AG04450 (cell line): ENCODE measurements at places on chromosomes 7 and 10.

GRCh38 chr7:27600247-27600646 is 62.4 kb downstream of the HIBADH start:
- no peak for DNase-seq

DNA sequence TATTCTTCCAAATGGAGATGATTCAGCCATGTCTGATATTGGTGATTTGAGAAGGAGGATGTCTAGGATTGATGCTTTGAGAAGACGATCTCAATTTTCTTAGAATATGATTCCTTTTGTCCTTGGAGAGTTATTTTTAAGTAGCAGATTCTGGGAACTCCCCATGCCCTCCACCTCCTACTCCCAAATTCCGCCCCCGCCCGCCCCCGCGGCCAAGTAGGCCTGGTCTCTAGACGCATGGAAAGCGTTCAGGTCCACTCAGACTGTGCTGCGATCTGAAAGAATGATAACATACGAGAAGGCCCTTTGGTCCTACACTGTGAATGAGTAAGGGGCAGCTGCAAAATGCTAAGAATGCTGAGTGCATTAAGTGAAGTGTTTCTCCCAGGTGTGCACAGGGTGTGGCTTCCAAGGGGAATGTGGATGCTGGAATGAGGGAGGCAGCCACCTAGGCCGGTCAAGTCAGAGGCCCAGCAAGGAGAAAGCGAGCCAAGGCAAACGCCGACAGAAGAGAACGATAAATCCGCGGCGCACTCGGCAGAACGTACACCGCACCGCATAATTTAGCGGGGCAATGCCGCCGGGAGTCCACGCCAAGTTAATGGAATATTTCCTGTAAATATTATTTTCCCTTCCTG is 142.3 kb downstream of the PRPF18 start:
- no peak for DNase-seq

- no peak for DNase-seq
These were observed 38.3 kb upstream of the MYL10 start for GRCh38 chr7:101667399-101667798.

GRCh38 chr7:129359638-129360037 is 74.6 kb upstream of the STRIP2 start:
- DNase-seq = no peak

DNA sequence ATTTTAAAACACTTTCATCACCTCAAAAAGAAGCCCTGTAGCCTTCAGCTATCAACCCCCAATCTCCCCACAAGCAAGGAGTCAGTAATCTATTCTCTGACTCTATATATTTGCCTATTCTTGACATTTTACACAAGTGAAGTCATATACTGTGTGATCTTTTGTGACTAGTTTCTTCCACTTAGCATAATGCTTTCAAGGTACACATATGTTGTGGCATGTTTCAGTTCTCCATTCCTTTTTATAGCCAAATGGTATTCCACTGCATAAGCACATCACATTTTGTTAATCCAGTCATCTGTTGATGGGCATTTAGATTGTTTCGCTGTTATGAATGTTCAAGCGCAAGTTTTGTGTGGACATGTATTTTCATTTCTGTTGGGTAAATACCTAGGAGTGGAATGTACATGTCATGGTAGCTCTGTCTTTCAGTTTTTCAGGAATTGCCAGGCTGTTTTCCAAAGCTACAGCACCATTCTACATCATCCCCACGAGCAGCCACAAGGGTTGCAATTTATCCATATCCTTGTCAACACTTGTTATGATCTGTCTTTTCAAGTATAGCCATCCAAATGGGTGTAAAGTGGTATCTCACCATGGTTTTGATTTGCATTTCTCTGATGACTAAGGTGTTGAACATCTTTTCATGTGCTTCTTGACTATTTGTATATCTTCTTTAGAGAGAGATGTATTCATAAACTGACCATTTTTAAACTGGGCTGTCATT is 405.6 kb downstream of the KCNMA1 start:
- DNase-seq = no peak

DNA sequence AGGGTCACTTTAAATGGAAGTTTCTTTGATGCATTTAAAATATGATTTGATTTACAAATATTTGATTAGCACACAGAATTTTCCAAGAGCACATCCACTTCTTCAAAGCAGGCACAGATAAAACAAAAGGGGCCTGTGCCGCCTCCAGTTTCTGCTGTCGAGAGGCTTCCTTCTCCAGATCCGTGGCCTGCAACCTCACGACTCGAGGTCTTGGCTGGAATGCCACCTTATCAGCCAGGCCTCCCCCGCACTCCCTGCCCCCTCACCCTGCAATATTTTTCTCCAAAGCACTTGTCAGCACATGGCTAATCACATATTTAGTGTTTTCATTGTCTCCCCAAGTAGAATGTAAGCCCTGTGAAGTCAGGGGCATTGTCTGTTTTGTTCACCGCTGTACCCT is 12.5 kb downstream of the PYROXD2 start:
- DNase-seq = no peak

DNA sequence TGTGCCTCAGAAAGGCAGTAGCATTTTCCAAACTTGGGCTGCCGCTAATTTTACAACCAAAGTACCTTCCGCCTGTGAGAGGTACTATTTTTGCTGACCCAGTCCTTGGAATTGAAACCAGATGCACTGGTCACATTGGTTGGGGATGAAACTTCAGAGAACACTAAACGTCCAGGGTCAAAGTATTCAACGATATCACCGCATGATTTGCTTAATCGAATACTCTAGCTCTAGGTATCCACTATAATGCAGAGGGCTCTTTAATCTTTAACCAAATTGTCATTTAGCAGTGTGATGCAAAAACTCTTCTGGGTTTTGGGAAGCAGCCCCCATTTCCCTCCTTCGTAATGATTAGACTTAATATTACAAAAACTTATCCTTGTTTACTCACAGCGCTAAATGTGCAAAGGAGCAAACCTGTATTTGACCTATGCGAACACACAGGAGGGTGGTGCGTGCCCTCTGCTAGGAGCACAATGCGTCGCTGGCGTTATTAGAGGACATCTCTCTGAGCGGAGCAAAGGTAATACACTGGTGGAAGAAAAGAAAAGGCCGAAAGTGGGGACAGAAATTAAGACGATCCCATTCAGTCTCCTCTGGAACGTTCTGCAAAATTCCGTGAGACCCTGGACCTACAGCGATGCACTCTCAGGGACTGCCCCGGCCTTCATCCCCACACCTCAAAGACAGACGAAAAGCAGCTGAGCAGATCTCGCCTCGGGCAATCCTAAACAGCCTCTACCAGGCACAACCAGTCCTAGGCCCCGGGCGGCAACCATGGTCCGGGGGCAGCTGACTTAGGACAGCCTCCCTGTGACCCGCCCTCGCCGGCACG is 916 bp upstream of the EEPD1 start:
- DNase-seq = no peak

DNA sequence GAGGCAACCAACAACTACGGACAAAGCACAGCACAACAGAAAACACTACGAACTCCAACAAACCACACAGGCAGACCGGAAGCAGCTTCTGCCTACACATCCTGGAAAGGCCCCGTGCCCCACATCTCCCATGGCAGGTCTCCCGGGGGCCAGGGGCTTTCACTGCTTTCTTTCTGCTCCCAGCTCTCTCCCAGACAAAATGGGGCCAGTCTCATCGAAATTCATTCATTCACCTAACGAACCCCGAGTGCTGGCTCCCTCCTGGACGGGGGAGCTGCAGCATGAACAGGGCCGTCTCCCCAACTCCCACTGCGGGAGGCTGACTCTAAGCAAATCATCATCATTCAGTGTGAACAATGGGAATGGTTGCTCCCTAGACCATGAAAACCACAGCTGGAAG is 47.6 kb upstream of the NANOS1 start:
- DNase-seq = no peak

GRCh38 chr7:91789558-91789957 is 90.9 kb downstream of the MTERF1 start:
- DNase-seq = no peak

DNA sequence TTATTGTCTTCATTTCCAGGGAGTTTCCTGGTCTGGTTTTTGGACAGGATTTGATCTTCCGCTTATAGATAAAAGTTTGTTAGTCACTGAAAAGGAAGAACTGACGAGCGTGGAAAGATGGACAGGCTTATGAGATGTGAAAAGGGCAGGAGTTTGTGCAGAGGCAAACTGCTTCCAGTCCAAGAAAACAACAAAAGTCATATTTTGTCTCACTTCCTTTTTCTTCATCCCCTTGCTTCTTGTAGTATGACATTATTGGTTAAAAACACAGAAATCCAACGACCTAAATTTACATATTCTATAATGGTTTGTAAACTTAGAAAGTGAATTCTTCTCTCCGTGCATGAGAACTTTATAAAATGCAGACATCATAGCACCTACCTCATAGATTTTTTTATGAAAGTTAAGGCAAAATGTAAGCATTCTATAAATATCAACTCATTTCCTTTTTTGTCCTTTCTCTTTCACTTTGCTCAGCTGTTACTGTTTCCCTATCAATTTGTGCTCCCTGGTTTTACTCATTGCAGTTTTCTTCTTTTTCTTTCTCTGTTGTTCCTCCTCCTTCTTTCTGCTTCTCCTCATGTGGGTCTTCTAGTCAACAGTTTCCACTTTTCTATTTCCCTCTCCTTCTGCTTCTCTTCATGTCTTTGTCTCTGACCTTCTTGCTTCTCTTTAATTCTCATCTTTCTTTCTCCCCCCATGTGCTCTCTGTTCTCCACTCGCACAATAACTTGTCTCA is 370.2 kb downstream of the ARL4A start:
- DNase-seq = no peak

DNA sequence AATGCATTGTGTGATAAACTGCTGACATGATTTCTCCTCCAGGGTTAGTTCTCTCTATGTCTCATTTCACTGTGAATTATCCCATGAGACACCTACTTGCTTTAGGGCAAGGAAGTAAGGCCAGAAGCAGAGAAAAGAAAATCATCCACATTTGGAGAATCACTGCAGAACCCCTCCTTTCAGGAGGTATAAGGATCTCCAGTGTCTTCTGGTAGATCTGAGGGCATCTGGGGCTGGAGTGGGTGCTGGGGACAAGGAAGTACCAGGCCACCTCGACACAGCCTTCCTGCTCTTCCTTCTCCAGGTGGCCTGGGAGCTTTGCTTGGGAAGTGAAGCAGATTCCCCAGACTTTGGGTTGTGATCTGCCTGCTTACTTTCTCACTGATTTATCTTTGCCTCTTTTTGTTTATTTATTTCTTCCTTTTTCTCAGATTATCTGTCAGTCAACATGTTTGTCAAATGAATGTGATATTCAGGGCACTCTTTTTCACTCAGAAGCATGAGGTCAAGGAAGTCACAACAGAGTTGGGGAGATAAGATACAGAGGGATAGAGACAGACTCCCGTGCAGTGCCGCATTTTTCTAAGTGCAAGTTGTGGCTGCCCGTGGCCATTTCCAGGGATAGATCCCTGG is 12.4 kb upstream of the CAMK2G start:
- DNase-seq = no peak

DNA sequence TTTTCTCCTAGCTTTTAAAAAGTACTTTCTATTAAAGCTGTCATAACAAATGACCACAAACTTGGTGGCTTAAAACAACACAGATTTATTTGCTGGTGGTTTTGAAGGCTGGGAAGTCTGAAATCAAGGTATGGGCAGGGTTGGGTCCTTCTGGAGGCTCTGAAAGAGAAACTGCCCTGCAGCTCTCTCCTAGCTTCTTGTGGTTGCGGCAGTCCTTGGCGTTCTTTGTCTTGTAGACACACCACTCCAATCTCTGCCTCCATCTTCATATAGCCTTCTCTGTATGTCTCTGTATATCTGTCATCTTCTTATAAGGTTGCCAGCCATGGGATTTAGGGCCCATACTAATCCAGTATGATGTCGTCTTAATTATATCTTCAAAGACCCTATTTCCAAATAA is 79.4 kb upstream of the PRR15 start:
- DNase-seq = no peak

GRCh38 chr10:60350400-60350799 is 39.3 kb downstream of the ANK3 start:
- DNase-seq = no peak

DNA sequence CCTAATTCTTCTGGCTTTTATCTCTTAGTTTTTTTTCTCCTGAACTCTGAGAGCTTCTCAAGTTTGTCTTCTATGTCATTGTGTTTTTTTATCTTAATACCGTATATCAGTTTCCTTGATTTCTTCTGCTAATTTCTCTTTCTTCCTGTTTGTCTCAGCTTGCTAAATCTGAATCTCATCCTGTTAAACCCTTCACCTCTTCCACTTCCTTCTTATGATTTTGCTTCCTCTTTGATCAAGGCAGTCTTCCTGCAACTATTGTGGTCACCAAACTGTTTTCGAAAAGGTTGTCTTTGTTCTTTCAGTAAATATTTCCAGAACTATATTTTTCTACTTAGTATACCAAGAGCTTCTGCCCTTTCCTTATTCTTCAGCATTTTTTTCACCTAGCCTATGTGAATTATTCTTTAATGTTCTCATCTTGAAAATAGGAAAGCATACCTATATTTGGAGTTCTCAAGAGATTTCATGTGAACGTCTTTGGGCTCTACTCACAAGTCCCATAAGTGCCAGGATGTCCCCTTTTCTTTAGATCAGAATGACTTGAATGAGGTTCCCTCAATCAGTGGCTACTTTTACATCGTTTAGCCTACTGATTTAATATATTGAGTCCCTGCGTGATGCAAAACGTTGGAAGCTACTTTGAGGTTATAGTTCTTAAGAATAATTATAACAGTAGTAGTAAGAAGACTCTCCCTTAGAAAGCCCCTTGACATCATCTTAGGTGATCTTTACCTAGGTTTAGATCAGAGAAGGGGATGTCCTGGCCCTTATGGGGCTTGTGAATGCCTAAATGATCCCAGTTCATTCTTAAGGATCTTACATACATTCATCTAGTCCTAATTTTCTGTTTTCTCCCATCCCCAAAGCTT is 415.4 kb upstream of the AUTS2 start:
- DNase-seq = no peak

DNA sequence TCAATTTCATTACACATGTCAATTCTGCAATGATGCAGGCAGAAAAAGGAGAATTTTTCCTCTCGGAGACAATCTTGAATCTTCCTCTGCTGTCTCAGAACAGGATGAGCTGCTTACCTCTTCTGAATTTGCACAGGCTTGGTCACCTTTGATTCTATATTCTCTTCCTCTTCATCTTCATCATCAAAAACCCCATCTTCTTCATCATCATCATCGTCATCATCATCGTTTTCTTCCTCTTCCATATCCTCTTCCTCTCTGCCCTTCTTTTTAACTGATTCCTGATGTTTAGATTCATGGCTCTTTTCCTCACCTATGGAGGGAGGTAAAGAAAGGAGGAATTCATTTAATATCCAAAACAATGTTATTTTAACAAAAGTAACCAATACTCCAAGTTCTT is 8.0 kb downstream of the RBM28 start:
- DNase-seq = no peak
